Stimulated activated CD8-positive, alpha-beta memory T cell treated with anti-CD3 and anti-CD28 coated beads, Interleukin-2, amount 100 ng/mL, for 1 hour (primary cell): ENCODE measurements at places on chromosomes 12 and 14.

GRCh38 chr14:39102265-39102968 lies 618 bp downstream of the SEC23A start:
- DNase-seq: no peak

DNA sequence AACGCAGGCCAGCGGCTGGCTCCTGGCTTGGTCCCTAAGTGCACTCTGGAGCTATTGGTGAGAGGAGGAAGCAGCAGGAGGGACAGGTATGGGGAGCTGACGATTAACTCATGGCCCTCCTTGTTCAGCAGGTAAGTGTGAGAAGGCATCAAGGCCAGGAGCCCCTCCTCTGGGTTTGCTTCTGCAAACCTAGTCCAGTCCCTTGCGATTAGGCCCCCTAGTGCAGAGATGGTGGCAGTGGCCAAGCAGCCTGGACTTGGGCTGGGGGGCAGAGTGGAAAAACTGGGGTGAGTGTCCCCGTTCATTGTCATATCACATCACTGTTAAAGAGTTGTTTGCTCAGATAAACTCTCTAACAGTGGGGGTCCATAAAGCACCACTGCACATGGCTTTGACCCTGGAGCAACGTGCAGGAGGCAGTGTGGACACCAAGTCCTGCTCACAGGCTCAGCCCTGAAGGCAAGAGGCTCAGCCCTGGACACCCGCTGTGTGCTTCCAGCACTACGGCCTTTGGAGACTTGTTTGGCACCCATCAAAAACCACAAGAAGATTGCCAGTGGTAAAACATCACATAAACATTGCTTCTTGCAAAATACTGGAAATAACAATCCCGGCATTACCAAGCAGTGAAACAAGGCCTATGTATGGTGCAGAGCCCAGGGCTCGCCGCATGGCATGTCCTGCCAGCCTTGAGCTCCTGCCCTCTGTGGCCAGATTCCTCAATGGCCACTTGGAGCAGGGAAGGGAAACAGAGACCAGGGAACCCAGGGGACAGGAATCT lies 184.3 kb upstream of the RTL1 start:
- DNase-seq: no peak

DNA sequence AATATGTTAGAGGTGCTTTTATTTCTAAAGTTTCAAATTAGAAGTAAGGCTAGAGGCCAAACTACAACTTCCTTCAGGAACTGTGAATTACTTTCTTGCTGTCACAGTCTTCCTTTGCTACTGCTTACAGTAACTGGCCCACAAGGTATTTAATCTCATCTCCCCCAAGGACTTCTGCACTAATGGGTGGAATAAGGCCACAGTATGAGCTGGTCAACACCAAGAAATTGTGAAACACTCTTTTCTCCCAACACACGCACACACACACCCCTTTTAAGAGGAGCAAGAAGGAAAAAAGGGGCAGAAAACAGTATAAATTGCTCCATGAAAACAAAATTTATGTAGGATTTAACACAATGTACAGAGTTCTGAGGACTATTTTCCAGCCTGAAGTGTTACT lies 45.6 kb downstream of the SCAF11 start:
- DNase-seq: no peak

GRCh38 chr14:72685456-72685855 lies 208.4 kb downstream of the DPF3 start:
- no peak for DNase-seq

DNA sequence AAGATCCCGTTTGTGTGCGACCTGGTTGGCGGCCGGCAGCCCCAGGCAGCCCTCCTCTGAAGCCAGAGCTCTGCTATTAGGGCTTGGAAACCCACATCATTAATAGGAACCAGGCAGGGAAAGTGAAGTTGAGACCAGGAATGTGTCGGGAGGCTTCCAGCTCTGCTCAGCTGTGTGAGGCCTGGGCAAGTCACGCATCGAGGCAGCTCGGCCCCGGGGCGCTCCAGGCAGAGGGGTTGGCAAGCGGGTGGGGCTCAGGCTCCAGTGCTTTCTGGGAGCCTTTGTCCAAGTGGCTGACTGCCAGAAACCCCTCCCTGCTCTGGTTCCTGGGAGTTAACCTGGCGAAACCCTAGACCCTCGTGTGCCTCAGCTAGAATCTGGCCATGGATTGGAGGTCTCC lies 1151.7 kb downstream of the VRK1 start:
- no peak for DNase-seq

DNA sequence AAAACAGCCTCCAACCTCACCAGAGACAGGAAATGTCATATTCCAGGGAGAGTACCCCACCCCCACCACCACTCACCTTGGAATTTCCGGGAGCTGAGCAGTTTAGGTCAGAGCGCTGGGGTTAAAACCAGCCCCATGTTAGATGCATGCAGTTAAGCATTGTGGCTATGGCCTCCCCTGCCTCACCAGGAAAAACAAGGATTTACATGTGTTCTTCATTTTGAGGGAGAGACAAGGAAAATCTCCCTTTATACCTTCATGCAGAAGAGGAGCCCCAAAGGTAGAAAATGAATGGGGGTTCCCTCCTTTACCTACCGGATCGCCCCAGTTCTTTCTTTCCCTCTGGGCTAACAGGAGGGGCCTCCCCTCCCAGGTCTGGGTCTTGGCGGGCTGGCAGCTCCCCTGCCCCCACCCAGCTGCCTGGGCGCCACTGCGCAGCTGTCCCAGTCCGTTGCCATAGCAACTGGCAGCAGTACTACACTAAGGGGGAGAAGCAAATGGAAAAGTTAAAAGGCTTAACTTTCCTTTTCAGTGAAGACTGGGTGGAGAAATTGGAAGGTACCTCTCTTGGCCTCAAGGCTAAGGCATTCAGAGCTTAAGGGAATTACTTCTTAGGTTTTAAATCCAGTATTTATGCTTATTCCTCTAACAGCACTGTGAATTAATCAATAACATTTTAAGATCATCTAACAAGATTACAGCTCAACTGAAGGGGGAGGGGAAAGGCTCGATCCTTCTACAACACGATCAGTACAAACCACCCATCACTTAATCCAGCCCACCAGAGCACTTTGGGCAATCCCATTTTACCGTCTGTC lies 20.5 kb downstream of the CBX5 start:
- no peak for DNase-seq

DNA sequence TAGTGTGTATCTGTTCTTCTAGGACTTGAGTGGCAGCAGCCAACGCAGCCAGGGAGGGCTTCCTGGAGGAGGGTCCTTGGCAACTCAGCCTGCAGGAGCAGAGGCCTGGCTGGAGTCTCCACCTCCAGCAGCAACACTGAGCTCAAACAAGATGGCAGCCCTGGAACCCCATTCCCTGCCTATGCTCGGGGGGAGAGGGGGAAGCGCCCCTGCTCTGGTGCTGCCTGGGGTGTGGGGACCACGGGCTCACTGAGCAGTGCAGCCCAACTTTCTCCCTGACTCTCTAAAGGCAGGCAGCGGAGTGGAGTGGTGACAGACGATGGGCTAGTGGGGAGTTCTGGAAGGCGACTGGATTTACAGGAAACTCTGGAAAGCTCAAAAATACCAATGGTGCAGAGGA lies 160.7 kb downstream of the CALM1 start:
- no peak for DNase-seq

DNA sequence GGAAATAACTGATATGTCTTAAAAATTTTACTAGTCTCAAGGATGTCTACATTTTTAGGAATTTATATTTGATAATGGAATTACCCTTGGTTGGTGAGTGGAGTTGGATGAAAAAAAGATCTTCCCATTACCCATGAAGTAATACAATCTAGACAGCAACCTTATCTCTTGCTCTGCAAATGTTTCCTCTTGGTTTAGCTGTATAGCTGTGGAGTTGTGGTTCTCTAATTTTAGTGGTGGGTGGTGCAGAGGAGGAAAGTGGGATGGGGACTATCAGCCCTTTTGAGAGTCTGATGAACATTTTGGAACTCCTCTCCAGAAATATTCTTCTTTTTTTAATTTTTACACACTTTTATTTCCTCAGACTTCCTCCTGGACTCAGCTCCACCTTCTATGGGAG lies 17.1 kb downstream of the SPX start:
- no peak for DNase-seq

- DNase-seq: no peak
Measured at GRCh38 chr14:101202627-101203404, 299.3 kb upstream of the RTL1 start.

GRCh38 chr14:99579120-99579836 lies 24.7 kb downstream of the CCDC85C start:
- DNase-seq: no peak

- no peak for DNase-seq
Measured at GRCh38 chr12:9650151-9650576, 19.3 kb upstream of the CLEC2D start.

DNA sequence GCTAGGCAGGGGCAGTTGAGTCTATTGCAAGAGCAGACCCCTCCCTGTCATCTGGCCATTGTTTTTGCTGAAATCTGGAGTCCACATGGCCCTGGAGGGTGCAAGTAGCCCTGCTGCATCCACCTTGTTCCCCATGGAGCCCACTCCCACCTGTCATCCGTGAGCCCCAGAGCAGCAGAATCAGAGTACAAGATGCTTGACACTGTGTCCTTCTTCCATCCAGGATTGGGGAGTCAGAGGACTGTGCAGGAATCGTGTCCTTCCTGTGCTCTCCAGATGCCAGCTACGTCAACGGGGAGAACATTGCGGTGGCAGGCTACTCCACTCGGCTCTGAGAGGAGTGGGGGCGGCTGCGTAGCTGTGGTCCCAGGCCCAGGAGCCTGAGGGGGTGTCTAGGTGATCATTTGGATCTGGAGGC lies 8.8 kb downstream of the DHRS2 start:
- no peak for DNase-seq

DNA sequence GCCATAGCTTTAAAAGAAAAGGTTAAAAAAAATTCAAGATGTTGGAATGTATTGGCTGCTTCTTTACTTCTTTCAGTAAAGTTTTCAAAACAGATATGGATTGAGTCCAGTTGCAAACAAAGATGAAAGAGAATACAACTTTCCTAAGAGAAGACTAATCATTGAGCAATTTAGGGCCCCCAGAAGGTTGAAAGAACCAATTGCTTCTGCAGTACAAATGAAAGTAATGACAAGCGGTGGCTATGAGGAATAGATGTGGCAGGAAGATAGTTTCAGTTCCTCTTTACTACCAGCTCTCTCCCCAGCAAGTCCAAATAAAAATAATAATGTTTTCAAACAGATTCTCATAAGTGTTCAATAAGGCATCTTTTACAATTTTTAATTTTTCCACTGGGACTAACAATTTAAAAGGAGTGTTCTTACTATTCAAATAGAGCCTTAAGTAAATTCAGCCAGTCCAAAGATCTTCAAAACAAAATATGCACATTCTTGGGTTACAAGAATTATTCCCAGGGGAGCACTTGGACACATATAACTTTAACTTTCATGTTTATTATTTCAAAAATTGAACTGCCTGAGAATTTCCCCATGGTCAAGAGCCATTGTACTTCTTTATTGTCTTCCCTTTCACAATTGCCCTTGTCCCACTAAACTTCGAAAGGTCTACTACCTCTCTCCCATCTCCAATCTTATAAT lies 62.3 kb upstream of the PPP1R12A start:
- no peak for DNase-seq

GRCh38 chr12:109555431-109556315 lies 17.6 kb downstream of the MMAB start:
- DNase-seq: no peak

DNA sequence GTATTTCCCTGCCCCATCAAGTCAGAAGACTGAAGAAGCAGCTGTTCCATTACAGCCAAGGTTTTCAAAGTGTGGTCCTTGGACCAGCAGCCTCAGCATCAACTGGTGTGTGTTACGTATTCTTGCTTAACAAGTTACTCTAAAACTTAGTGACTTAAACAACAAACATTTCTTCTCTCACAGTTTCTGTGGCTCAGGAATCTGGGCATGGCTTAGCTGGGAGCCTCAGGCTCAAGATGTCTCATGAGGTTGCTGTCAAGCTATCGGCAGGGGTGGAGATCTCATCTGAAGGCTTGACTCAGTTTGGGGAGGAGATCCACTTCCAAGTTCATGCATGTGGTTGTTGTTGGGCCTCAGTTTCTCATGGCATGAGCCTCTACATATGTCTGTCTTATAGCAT lies 174.5 kb downstream of the KTN1 start:
- no peak for DNase-seq

DNA sequence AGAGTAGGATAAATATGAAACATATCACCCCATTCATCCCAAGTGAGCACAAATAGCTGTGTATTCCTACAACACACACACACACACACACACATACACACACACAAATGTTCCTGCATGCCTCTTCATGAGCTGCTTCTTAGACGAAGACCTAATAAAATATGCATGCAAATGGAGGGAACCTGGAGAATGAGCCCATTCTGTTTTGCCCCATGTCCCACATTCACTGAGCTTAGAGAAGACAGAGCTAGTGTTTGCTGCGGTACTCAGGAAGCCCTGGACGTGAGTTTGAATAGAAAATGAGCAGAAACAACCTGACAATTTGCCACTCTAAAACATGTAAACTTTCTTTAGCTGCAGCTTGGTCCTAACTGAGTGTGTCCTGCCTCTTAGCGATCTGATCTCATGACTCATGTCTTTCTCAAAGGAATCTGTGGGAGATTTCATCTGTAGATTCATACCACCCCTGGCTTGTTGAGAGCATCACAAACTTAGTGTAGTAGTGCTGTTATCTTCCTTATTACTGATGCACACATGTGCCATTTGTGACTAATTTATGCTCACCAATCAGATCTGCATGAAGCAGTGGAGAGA lies 86.8 kb downstream of the ITPR2 start:
- no peak for DNase-seq

DNA sequence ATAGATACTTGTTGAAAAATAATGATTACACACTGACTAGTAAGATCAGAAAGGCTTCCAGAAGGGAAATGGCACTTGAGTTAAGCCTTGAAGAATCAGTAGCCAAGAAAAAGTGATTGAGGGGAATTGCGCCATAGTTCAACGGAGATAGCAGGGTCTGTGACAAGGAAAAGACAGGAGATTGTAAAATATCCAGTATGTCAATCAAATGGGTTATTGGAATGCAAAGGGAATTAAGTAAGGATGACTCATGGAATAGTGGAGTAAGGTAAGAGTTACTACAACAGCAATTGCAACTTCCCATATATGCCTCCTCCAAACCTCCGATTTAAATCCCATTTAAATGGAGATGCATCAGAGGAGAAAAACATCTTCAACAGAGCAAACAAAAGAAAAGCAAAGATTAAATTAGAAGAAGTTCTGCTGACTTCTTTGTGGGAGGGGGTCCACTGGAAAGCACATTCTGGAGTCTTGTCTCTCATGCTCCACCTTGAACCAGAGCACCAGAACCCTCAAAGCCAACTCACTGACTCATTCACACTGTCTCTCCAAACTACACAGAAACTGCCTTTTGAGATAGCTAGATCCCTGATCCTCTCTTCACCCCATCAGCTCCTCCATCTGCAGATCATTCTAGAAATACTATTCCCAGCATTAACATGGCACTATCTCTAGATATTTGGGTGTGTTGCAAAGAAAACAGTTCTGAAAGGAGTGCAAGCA lies 138.2 kb downstream of the NUAK1 start:
- DNase-seq: no peak
